ENCODE measurements at places on chromosomes 12 and 14.

- no peak for DNase-seq
Measured at GRCh38 chr14:54226103-54226502, 170.7 kb upstream of the CDKN3 start.

GRCh38 chr14:99543985-99544384 lies 60.0 kb downstream of the CCDC85C start:
- no peak for DNase-seq

GRCh38 chr12:64088431-64089349 lies 133.4 kb downstream of the KICS2 start:
- DNase-seq = no peak

DNA sequence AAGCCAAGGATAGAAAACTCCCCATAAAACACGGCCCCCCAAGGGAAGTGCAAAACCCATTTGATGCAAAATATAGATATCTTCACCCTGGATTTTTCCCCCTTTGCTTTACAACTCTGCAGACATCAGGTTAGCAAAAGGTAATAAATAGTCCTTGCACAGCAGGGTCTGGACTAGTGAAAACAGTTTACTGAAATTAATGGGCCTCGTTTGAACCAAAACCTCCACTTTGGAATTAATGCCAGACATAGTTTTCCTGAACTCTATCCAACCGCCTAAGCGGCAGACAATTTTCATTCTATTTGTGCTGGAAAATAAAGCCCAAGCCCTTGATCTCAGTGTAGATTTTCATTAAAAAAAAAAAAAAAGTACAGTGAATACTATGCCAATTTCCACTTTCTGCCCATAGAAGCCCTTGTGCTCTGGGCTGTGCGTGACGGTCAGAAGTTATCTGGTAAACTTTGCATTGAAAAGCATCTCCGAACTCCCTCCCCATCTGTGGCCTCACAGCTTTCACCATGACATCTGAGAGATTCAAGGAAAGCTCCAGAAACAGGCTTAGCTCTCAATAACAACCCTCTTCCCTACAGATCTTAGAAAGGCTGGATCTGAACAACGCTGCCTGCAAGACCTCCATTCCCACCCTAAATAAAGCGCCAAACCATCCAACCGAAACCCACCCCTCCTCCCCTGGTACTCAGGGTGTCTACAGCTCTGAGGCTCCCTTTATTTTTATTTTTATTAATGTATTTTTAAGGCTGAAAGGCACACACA lies 11.0 kb upstream of the IRF2BPL start:
- DNase-seq = no peak

DNA sequence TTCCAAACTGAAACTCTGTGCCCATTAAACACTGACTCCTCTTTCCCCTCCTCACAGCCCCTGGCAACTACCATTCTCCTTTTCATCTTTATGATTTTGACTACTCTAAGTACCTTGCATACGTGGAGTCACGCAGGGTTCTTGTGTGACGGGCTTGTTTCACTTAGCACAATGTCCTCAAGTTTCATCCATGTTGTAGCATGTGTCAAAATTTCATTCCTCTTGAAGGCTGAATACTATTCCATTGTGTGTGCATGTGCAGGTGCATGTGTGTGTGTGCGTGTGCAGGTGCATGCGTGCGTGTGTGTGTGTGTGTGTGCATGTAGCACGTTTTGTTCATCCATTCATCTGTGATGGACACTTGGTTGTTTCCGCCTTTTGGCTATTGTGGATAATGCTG lies 106.1 kb downstream of the ZFP36L1 start:
- no peak for DNase-seq

DNA sequence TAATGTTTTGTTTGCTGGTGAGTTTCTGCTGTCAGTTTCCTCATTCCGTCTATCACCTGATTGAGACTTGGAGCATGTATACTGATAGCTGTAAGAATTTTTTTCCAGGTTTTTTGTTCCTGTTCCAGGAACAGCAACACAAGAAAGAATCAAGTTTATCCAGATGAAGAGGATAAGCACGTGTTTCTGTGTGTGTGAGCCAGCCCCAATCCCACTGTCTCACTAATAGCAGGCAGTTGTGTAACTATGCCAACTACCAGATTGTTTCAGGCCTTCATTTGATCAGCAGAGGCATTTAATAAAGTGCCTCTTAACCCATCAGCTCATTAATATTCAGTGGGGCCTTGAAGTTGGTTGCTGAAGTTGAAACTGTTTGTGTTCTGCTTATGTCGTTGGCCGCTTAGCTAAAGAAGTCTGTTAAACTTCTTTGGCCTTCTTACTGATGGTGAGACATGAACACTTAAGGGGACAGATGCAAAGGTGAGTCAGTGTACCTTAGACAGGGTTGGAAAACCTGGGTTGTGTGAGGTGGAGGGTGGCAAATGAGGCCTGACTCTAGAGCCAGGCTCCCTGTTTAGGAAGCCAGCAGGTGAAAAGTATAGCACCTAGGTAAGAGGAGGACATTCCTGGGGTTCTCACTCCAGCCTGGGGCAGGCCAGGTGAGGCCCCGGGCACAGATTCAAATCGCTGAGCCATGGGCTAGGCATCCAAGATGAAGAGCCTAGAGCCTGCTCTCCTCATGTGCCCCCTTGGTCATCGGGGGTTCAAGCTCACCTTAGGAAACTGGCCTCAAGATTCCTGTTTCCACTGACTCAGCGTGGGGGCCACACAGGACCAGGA lies 3.7 kb downstream of the ANKRD13A start:
- no peak for DNase-seq

- no peak for DNase-seq
Measured at GRCh38 chr14:63006531-63006930, 38.7 kb downstream of the KCNH5 start.

DNA sequence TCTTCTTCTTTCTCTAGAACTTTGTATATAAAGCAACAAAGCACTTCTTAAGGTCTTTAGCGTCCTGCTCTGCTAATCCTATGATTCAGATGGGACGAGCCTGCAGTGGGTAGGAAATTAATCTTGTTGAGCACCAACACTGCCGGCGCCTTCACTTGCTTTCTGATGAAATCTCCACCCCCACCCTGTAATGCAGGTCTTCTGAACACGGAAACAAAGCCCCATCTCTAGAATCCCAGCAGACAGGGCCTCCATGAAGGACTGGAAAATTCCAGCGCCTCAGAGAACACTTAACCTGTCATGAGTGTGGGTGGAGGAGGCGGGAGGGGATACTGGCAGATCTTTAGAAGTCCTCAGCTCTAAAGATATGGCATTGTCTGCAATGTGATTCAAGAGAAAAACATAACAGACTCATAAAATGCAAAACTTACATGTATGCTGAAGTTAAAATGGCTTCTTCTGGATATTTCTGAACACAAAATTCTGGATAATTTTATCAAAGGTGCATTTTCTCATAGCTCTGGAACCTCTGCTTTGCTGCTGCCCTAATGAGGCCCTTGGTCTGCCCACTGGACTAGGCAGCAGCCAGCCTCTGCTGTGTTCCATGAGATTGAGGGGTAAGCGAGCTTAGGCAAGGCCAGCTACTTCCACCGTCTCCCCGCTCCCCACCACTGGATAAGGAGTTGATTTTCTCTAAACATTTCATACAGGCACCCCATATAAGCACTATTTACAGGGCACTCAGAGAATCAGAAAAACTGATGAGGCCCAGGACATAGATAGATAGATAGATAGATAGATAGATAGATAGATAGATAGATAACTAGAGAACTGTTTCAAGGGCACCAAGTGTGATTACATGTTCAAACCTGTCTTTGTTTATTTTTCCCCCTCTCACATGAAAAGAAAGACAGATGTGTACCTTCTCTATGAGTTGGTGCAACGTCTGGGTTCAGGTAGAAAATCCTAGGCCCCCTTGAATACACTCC lies 43.1 kb downstream of the ZFP36L1 start:
- no peak for DNase-seq

DNA sequence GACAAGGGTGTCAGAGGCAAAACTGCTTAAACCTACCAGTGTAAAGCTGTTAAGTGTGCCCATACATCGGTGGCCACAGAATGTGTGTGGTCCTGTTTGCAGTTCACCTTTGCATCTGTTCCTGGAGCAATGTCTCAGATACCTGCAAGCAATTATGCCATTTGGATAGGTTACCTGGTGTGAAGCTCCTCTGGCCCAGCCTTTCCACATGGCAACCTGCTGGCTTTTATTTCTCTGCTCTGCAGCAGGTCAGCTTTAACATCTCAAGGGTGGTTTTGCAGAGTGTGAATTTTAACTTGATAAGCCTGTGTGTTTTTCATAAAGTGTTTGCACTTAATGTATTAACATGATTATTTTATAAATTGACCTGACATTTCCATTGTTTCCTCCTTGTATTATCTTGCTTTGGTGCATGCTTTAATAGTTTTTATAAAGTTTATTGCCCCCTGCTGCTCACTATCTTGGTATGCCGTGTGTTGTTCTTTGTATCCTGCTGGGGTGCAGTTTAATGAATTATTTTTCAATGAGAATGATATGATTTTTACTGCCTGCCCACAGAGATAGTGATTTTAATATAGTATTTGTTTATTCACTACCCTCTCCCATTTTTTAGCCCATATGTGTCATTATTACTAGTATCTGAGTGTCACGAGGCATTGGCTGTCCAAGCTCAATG lies 403.8 kb downstream of the NPAS3 start:
- no peak for DNase-seq

- peak; percentile 17 for DNase-seq
Measured at GRCh38 chr12:25052196-25052913, 103.5 kb upstream of the BCAT1 start.

DNA sequence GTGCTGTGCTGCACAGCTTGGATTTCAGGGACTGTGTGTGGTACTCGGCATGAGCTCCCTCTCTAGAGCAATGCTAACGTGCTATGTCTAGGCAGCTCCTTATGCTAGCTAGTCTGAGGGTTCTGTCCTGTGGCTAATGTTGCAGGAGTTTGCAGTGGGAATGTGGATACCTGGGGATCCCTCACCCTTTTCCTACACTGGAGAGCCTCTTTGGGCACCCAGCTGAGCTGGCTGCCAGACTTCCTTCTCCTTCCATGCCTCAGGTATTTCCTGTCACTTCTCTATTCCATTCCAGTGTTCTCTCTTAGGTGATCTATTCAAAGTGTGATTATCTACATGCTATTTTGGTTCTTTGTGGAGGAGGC lies 64.9 kb downstream of the FBXO33 start:
- no peak for DNase-seq

DNA sequence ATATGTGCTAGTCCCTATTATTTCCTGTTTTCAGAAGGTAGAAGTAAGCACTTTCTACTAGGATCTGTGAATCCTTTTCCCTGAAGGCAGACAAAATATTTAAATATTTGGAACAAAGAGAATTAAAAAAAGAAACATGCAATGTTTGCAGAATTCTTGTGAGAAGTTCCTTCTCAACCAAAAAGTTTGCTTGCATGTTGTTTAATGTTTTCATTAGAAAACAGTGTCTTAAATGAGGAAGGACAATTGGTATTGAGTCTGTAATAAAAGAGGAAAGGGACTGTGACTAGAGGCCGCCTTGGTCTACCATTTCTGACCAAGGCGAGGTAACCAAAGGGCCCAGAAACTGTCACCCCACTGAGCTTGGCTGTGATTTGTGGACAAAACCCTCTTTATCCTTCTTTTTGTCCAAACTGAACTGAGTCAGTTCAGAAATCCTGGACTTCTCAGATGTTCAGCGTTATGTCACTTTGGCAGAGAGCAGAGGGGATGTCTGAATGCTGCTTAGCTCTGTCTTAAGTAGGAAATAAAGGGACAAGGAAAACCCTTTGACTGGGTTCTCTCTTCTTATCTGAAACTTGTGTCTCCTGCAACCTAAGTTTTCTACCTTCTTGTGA lies 129.8 kb upstream of the CPM start:
- no peak for DNase-seq

GRCh38 chr12:10388624-10389413 lies 1.0 kb downstream of the KLRK1 start:
- DNase-seq = no peak

GRCh38 chr14:102264775-102265174 lies 40.2 kb downstream of the MOK start:
- no peak for DNase-seq

DNA sequence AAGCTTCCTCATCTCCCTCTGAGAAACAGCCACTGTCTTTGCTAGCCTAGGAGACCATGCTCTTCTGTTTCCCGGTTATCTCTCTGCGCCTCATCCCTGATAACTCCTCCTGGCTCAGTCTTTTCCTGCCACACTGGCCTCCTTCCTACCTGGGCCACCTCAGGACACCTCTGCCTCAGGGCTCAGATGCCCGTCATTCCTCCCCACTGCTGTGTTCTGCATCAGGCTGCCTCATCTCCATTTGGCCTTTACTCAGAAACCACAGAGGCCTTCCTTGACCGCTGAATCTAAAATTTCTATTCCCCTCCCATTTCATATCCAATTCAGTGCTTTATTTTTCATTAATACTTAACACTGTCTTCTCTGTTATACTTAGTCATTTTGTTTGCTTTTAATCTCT lies 311.0 kb upstream of the RGS6 start:
- no peak for DNase-seq

DNA sequence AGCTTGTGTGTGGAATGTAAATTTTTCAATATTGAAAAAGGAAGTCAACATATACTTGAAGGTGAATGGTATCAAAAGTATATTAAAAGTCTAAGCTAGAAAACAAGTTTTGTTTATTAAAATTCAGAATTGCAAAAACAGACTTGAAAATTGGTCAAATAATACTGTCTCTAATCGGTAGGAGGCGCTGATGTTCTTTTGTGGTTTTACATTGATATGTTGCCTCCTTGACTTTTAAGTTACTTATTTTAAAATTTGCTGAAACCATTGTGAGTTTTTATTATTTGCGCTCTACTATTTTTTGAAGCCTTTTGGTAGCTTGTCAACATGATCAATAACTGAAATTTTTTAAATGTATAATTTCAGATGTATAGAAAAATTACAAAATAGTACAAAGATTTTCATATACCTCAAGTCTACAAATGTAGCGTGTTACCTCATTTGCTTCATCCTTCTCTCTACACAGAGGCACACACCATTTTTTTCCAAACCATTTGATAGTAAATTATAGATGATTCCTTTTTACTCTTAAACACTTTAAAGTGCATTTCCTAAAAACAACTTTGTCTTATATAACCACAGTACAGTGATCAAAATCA lies 6.9 kb downstream of the RTRAF start:
- DNase-seq = no peak

DNA sequence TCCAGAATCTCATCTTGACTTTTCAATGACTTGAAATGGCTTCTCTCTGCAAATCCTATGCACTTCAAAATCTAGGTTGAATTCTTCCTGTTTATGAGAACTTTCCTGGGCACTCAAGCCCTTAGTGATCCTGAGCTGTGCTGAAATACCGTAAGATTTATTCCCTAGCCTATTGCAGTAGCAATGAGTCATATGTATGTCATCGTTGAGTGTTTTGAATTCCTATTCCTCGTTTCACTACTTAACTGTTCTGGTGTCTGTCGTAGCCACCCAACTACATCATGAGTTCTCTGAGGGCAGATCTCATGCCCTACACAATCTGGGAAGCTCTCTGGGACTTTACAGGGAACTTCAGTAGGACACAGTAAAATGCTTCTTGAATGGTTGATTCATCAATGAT lies 190.8 kb upstream of the TMEM132C start:
- no peak for DNase-seq

DNA sequence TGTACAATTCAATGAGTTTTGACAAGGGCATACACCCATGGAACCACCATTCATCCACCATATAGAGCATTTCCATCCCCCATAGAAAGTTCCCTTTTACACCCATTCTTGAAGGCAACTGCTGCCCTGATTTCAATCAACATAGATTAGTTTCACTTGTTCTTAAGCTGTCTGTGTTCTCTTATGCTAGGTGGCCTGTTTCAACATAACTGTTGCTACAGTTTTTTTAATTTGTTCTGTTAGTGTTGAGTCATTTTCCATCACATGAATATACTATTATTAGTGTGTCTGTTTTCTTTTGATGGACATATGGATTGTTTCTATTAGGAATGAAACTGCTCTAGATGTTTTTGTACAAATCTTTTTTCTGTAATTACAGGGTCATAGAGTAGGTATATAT lies 123.4 kb downstream of the PTPRQ start:
- no peak for DNase-seq

All from activated naive CD4-positive, alpha-beta T cell treated with anti-CD3 and anti-CD28 coated beads, Interleukin-2, amount 50 U/mL, for 16 hours (primary cell).